ENCODE measurements at places on chromosomes 4 and X.

GRCh38 chr4:15506464-15506863 lies 36.8 kb downstream of the CC2D2A start:
- DNase-seq, result no peak

GRCh38 chr4:151114986-151115385 lies 15.6 kb downstream of the RPS3A start:
- DNase-seq, result no peak

DNA sequence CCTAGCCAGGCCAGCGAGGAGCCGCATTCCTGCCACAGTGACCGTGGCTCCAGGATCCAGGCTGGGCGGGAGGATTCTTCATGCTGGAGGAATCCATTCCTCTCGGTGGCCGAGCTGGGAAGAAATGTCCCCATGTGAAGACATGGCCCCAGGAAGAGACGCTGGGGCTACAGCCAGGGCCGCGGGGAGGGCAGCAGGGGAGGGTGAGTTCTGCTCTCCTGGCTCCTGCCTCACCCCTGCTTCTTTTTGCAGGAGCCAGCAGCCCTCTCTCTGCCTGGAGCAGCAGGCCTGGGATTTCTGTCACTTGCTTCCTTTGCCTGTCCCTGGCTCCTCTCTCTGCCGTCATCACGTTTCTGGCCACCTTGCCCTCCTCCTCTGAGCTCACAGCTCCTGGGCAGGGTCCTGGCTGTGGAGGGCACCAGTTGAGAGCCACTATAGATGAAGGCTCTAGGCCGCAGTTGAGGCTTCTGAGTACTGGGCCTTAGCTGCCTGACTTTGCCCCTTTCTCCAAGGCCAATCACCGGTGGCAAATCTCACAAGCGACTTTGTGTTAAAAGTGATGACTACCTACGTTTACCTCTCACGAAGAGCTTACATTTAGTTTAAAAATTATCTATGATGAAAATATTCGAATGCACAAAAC lies 48.3 kb downstream of the ENPP6 start:
- DNase-seq, result no peak

DNA sequence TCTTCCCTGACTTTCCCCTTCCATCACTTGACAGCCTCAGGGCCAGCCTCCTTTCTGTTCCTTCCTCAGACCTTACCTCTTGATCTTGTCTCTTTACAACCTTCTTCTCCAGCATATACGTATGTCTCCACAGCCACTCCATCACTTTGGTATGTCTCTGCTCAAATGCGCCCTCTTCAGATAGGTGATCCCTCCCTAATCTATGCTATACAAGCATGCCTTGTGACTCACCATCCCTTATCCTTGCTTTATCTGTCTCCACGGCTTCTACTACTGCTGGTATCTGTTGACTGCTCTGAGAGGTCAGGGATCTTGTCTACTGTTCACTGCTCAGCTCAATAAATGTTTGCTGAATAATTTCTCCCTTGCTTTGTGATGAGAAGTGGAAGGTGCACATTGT lies 9.0 kb downstream of the ARAP2 start:
- DNase-seq, result no peak

- DNase-seq, result no peak
These were observed 1113.1 kb upstream of the LCORL start for GRCh38 chr4:19134685-19135084.

- DNase-seq, result no peak
These were observed 89.3 kb upstream of the PGRMC2 start for GRCh38 chr4:128376958-128377357.
